Fibroblast of skin of abdomen (primary cell): ENCODE measurements at places on chromosomes 12 and 14.

DNA sequence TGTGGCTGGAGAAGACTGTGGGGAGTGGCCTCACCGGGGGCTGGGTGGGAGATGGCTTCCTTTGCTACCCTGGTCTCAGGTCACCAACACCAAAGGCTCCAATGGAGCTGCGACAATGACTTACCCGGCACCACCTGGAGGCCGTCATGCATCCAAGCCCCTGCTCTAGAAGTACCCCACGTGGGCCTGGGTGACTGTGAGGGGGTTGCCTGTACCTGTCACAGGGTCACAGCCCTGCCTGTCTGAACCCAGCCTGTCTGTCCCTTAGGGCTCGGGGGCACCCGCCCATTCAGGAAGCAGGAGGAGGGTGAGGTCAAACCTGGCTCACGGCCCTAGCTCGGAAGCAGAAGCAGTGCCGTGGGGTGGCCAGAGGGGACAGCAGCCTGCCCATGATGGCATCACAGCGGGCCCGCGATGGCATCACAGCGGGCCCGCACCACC, 18.9 kb downstream of the ABCB9 start:
- DNase-seq = no peak

DNA sequence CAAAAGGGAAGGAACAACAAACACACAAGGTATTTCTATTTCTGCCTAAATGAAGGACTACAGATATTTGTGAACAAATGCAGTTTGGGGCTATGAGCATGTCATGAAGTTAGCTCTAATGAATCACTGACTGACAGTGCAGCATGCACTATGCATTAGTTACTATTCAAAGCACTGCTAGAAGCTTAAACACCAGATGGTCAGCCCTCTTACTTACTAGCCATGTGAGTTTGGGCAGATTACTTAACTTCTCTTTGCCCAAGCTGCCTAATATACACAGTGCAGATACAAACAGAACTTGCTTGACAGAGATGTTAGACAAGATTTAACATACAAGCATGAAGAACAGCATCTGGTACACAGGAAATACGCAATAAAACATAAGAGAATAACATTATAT, 96.0 kb downstream of the ATXN2 start:
- no peak for DNase-seq

DNA sequence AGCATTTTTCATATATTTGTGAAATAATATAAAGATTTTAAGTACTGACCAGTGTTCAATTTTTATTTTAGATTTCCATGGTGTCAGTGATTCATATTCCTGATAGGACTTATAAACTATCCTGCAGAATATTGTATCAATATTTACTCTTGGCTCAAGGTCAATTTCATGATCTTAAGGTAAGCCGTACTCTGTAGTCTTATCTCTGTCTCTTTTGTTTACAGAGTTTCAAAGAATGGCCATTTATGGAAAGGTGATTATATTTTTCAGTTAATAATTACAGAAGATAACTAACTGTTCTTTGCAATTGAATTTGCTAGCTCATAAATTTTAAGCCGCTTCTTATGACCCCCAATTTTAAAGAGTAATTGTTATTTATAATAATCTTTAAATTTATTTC, 27.9 kb downstream of the CGRRF1 start:
- DNase-seq = no peak

GRCh38 chr12:32273063-32273522, 126.3 kb upstream of the FGD4 start:
- peak; percentile 15 for DNase-seq

- no peak for DNase-seq
Measured at GRCh38 chr14:59463787-59464485, 1.2 kb downstream of the GPR135 start.

GRCh38 chr12:57632073-57632957, 686 bp downstream of the B4GALNT1 start:
- no peak for DNase-seq

DNA sequence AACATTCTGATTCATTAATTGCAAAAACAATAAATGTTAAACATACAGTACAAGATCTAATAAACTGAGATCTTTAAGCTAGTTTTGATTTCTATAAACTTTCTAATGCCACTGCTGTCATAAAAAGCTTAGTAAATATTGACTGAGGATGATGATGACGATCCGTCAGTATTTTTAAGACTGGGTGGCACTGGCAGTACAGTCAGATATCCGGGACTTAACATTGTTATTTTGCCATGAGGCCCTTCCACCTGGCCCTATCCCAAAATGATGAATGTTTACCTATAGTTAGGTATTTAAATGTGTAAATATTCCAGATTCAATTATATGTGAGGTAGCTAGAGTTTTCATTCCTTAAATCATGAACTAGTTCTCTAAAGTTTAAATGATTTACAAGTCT, 158.5 kb downstream of the FOXA1 start:
- no peak for DNase-seq

GRCh38 chr14:102551995-102552705, 40.3 kb upstream of the RCOR1 start:
- DNase-seq = peak; percentile 21

DNA sequence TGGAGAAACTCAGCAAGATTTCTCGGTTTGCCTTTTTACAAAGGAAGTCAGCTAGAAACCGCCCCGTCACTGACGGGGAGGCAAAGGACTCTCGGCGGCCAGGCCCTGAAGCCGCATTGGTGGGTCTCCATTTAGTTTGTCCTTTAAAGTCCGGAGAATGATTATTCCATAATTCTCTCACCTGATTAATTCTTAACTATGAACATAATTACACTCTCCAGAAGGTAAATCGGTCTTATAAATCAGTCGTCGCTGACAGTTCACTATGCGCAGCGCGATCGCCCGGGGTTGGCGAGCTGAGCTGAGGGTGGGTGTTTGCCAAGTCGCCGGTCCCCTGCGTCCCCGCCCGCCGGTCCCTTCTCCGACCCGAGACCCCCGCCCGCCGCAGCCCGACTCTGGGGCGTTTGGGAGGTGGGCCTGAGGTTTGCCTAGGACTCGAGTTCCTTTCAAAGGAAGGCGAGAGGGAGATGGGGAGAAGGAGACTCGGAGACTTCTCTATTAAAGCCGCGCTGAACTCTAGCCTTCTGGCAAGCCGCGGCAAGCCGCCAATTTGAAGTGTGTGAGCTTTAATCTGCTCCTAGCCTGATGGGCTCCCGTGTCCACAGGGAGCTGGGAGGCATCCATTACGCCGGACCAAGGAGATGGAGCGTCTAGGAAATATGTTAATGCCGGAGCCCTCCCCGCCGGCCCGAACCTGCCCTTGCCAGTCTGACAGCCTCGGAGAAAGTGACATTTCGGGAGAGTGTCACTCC, 392.9 kb downstream of the NOVA1 start:
- peak; percentile 16 for DNase-seq

DNA sequence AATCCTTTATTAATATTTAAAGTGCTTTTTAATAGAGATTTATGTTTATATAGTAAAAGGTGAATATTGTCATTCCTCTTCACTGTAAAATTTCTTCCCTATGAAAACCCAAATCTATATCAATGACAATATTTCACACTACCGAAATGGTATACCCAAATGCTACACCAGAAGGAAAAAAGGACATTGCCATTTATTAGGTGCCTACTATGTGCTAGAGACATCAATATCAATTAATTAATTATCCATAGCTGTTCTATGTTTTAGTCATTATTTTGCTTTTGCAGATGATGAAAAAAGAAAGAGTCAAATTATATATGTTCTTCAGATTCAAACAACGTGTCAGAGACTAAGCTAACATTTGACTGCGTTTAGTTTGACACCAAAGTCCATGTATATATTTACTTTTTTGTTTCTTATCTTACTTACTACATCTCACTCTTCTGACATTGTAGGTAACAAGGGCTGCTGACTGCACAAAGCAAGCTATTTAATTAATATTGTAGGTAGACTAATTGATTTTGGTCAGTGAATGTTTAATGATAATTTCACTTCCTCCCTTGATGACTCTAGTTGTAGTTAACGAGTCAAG, 614.0 kb upstream of the FOXG1 start:
- no peak for DNase-seq

- DNase-seq = no peak
Measured at GRCh38 chr14:86794689-86795088, 1198.3 kb downstream of the GALC start.

GRCh38 chr14:74975059-74975810, 19.8 kb upstream of the PGF start:
- no peak for DNase-seq

DNA sequence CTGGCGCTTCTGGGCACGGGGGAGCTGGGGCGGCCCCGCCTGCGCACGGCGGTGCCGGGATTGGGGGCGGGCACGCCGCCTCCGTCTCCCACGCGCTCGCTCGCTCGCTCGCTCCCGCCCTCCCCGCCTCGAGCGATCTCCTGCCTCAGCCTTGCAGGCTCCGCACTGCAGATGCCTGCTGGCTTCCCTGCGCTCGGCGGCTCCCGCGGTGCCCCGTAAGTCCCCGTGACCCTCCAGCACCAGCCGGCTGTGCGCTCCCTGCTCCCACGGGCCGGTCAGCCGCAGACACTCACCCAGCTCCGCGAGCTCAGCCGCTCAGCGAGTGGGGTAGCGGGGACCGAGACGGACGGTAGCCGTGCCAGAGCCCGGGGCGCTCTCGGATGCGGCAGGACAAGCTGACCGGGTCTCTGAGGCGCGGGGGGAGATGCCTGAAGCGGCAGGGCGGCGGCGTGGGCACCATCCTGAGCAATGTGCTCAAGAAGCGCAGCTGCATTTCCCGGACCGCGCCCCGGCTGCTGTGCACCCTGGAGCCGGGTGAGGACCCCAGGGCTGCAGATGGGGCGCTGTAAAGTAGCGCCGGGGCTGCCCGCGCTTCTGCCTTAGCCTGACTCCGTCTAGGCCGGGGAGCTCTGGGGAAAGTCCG, at the start of gene TBC1D30:
TSS of gene TBC1D30 (plus strand) at position 148 of the 643 bp plus-strand sequence. CDS start at position 381, 233 bp downstream.
- DNase-seq = no peak

DNA sequence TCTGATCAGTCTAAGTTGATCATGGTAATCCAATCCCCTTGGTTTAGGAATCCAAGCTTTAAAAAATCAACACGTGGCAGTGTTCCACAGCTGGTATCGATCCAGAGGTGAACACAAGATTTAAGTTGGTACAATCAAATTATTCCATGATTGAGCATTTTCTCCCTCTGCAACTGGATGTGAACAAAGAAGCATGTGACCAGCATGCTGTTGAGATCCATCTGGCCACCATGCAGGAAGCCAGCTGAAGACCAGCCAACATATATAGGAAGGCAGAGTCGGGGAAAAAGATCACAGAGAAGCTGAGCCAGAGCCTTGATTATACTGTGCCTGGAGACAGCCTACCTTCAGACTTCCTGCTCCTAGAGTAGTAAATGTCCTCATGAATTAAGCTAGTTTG, 158.3 kb downstream of the SEC23A start:
- peak; percentile 9 for DNase-seq

DNA sequence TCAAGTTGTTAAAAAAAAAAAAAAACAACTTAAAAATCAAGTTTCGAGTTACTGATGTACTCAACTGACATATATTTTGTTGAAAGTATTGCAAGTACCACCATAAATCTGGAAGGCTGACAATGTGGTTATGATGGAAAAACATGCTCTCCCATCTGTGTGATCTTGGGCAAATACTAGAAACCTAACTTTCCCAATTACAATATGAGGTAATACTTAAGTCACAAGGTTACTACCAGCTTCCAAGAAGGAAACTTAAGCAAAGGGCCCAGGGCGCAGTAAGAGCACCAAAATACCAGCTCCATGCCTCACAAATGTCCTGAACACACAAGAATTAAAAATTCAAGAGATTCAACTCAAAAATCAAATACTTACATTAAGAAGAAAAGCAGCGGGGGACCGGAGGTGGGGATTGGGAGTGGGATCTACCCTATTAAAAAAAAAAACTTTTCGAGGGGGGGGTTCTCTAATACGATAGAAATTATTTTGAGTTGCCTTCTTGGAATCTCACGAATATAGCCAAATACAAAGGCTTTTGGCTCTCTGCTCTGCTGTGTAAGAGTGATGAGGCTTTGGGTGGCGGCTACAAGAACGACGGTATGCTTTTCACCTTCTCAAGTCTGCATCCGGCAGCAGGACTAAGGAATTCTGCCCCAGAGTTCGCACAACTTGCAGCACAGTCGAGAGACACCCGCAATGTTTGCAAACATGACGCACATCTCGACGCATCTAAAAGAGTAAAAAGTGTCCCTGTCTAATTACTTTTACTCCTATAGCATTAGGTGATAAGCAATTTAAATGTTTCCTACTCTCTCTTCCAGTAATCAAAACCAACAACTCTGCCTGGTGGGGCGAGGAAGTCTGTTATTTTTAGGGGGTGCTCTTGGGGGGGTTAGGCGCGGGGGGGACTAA, 1.1 kb downstream of the SAV1 start:
- DNase-seq = peak; percentile 78

DNA sequence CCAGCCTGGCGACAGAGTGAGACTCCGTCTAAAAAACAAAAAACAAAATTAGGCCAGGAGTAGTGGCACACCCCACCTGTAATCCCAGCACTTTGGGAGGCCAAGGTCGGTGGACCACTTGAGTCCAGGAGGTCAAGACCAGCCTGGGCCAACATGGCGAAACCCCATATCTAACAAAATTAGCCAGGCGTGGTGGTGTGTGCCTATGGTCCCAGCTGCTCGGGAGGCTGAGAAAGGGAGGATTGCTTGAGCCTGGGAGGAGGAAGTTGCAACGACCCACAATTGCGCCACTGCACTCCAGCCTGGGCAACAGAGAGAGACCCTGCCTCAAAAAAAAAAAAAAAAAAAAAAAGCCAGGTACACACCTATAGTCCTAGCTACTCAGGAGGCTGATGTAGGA, 37.0 kb downstream of the KDM2B start:
- DNase-seq = no peak
